ENCODE measurements at places on chromosomes 11 and 22.

DNA sequence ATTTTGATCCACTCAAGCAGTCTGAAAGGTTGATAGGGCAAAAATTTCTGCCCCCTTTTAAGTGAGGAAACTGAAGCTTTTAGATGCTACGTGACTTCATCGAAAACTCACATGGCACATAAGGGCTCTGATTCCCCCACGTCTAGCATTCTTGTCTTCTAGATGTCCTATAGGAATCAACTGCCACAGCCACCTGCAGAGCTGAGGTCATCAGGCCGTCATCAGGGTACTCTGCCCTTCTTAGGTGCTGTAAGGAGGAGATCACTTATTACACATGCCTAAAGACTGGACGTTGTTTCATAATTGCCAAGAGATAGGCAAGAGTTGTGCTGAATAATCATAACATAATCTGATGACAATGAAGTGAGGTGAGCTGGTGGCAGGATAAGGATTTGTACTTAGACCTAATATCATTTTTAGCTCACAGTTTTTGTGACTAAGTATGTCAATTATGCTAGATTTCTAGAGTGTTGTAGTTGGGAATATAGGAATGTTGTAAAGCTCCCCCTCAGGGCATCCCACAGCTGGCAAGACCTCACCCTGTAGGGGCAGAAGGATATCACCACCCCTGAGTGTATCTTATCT, 349.4 kb downstream of the METTL15 start:
- DNase-seq = no peak

- DNase-seq = no peak
Measured at GRCh38 chr11:125081098-125081798, 18.1 kb downstream of the SLC37A2 start.

DNA sequence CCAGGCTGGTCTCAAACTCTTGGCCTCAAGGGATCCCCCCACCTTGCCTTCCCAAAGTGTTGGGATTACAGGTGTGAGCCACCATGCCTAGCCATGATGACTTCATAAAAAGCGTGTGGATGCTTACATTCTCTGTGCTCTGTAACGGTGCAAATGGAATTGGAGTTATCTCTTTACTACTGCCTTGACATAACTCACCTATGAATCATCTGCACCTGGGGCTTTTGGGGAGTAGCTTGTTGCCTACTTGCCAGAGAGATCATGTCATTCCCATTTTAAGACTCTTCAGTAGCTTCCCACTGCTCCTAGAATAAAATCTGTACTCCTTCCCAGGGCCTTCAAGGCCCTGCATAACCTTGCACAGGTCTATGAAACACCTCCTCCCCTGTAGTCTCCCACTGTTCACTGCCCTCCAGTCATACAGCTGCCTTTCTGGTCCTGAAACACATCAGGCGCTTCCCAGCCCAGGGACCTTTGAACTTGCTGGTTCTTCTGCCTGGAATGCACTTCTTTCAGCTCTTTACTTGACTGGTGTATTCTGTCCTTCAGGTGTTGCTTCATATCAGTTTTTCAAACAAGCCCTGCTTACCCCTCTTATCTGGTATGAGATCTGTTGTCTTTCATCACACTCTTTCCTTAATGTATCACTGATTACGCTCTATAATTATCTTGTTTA, 19.6 kb upstream of the MOGAT2 start:
- DNase-seq = no peak

- DNase-seq = no peak
Measured at GRCh38 chr11:99865951-99866350, 821.1 kb upstream of the ARHGAP42 start.

All from activated T-helper 1 cell treated with anti-CD3 and anti-CD28 coated beads, Interleukin-2, amount 50 U/mL, for 16 hours (primary cell).